ENCODE measurements at places on chromosomes 4 and X. TPM values are rescaled to one million over a fixed set of nuclear protein-coding genes. Genes with fewer than 3 reads are reported as not detected.

Gene CLDN34
- 0.31 TPM for total RNA-seq

- DNase-seq: no peak
Measured at GRCh38 chr4:125719987-125720386, 405.2 kb downstream of the FAT4 start.

Gene RHOXF1
- not detected for total RNA-seq

Gene CCDC158
- 0.09 TPM for total RNA-seq

- DNase-seq: no peak
Measured at GRCh38 chr4:173145131-173145530, 23.5 kb upstream of the GALNT7 start.

DNA sequence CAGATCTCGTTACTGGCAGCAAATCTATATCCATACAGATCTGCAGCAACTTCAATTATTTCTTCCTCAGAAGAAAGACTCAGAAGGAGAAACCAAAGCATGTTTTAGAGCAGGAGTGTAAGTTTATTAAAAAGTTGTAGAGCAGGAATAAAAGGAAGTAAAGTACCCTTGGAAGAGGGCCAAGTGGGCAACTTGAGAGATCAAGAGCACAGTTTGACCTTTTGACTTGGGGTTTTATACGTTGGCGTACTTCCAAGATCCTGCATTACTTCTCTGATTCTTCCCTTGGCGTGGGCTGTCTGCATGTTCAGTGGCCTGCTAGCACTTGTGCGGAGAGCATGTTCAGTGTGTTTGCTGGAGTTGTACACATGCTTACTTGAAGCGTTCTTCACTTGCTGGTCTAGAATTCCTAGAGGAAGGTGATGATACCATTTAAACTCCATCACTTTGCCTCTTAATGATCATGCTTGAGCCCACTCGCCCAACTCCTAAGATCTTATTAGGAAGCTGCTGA lies 1114.7 kb upstream of the PABPC4L start:
- DNase-seq: no peak

Gene ASB12
- total RNA-seq: 0.29 TPM

Gene CENPC
- 18.8 TPM for total RNA-seq

Gene PABPC5
- 3.0 TPM for total RNA-seq

DNA sequence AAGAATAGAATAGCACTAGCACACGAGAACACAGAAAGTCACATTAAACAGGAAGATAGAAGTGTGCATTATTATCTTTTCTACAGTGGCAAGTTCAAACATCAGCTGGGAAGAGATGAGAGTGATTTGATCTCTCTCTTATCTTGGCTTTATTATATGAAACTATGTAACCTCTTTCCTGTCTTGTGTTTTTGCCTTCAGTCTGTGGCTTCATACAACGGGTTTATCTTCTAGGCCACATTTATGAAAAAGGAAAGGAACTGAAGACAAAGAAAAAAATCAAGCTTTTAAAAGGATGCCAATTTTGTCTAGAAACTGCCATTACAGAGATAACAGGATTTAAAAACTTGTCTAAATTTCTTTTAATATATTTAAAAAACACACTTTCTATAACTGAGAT lies 983.6 kb downstream of the RPA4 start:
- DNase-seq: no peak

Gene PPP1R3F
- total RNA-seq: 6.9 TPM
